ENCODE measurements at places on chromosomes 2 and 18.
A peak's percentile ranks its signal among the peaks of the same experiment; 100 is the strongest.

DNA sequence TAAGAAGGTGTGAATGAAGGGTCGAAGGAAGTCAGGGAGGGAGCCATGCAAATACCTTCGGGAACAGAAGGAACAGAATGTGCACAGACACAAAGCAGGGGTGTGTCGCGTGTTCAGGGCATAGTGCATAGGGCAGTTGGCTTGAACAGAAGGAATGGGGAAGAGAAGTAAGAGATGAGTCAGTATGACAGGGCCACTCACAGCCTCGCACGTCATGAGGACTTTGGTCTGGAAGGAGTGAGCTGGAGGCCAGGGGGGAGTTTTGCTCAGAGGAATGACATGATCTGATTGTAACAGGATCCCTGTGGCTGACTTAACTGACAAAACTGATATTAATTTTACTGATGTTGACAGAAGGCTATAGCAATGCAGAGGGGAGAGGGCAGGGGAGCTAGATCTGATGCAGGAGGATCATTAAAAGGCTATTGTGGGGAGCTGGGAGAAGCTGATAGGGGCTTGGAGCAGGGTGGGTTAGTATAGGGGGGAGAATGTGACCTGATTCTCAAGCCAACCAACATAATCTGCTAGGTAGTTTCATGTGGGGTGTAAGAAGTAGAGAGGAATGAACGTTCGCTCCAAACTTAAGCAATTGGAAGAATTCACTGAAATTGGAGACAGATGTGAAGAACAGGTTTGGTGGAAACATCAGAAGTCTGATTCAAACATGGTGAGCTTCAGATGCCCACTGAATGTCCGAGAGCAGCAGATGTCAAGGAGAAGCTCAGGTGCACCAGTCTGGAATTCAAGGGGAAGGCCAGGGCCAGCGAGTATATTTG is 60.4 kb upstream of the COPS8 start:
- no peak for DNase-seq

GRCh38 chr2:12617853-12618252 is 98.9 kb upstream of the TRIB2 start:
- no peak for DNase-seq

GRCh38 chr18:8741532-8741931 is 36.2 kb downstream of the MTCL1 start:
- no peak for DNase-seq

- no peak for DNase-seq
These were observed 584.0 kb upstream of the CHAC2 start for GRCh38 chr2:53183581-53183980.

DNA sequence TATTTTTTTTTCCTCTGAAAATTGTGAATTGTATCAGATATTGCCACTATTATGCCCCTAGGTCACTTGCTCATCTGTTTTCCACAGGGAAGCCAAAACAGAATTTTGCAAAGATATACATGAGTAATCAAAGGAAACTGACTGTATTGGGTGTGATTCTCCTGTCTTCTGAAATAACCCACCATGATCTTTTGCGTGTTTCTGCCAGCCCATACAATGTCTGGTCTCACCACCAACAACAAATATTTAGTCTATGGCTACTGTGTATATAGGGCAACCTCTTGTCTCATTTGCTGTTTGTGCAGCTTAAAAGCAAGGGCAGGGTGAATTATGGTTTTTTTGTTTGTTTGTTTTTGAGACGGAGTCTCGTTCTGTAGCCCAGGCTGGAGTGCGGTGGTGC is 26.5 kb downstream of the EPAS1 start:
- no peak for DNase-seq

- no peak for DNase-seq
These were observed 58.7 kb downstream of the ASXL2 start for GRCh38 chr2:25819597-25820039.

DNA sequence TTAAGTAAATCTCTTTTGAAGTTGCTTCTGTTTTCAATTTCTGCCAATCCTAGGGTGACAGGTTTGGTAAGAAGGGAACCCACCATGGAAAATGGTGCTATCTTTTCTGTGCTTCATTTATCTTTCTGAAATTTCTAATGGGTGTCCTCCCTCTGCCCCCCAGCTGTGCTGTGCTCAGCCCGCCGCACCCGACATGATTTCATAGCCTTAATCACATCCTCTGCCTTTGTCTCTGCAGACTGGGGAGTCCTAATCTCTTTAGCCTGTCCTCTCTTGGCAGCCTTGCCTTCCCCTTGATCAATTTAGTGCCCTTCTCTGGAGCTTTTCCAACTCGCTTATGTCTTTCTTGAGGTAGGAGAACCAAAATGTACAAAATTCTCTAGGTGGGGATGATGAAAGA is 49.3 kb downstream of the DNMT3A start:
- no peak for DNase-seq

DNA sequence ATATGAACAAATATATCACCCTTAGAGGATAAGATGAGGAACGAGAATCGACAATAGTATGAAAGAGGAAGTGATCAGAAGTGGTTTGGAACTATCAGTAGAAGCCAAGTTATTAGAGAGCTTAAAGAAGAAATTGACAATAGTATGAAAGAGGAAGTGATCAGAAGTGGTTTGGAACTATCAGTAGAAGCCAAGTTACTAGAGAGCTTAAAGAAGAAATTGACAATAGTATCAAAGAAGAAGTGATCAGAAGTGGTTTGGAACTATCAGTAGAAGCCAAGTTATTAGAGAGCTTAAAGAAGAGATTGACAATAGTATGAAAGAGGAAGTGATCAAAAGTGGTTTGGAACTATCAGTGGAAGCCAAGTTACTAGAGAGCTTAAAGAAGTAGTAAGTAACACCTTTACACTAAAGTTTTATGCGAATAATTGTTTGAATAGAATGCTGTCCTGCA is 175.5 kb downstream of the ZNF407 start:
- DNase-seq, result peak; percentile 10

DNA sequence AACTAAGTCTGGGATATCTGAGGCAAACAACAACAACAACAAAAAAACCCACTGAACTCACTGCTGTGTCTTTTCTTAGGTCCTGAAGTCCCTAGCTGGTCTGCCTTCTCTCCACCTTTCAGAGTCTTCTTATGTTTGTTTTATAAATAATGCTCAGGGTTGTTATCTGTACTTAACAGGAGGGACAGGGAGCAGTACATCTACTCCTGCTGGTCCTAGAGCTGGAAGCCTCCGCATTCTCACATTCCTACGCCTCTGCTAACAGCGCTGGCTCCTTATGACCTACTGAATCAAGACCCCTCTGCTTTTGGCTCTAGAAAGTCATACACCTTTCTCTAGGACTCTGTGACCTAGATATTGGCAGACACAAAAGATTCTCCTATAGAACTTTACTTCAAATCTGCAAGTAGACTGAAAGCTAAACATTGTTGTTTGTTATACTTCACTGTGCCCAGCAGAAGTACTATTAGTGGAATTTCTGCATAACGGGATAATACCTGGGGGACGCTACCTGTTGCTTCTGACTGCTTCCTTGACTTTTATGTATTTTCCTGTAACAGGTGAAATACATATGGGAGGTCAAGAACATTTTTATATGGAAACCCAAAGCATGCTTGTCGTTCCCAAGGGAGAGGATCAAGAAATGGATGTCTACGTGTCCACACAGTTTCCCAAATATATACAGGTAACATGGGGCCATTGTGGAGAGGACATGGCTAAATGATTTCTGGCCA is 48.6 kb downstream of the AOX1 start:
- no peak for DNase-seq

GRCh38 chr2:222301796-222302118 is 3.0 kb upstream of the PAX3 start:
- DNase-seq, result no peak

DNA sequence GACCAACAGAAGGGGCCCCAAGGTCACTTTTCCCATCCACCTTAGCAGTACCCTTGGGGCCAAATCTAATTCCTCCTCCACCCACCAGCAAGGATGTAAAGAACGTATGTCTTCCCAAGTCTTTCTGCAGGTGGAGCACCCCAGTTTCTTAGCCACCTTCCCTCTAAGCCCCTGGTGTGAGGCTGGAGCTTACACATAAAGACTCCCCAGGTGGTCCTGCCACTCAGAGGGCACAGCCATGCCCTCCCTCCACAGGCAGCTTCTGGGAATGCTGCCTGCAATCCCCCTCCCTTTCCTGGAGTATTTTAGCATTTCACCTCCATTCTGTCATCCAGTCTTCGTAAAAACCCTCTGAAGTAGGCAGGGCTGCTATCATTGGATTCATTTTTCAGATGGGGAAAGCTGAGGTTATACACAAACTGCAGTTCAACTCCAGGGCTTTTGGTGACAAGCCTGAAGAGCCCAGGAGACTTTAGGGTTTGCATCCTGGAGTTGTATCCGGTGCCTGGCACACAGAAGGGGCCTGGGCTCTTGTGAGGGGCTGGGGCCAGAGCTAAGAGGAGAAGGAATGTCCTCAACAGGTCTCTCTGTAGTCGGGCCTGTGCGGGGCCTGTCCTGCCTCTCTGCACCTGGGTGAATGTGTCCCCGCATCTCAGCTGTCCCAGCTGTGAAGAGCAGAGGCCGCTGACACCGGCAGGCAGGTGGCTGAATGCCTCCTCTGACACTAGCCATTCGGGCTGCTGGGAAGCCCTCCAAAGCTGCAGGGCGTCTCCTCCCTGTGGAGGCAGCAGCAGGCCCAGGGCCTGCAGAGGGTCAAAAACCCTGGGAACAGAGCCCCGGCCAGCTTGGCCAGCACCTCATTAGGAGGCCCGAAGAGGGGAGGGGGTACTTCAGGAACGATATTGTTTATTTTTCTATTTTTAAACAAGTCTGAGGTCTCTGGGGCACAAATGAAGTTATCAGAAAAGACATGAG is 27.6 kb downstream of the CIB4 start:
- no peak for DNase-seq

DNA sequence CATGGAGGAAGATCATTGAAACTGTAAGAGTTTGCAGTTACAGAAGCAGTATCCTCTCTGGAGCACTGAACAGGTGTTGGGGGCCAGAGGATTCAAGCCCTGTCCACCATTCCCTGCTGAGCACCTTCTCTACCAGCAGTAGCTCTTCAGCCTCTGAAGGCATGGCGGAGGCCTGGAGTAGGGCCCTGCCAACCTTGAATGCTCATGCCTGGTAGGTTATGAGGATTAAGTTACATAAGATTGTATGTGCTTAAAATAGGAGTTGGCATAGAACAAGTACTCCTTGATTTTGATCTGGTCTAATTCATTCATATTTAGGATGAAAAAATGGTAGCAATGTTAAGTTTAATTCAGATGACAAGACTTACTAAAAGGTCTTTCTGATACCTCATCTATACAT is 40.2 kb downstream of the FMNL2 start:
- no peak for DNase-seq

DNA sequence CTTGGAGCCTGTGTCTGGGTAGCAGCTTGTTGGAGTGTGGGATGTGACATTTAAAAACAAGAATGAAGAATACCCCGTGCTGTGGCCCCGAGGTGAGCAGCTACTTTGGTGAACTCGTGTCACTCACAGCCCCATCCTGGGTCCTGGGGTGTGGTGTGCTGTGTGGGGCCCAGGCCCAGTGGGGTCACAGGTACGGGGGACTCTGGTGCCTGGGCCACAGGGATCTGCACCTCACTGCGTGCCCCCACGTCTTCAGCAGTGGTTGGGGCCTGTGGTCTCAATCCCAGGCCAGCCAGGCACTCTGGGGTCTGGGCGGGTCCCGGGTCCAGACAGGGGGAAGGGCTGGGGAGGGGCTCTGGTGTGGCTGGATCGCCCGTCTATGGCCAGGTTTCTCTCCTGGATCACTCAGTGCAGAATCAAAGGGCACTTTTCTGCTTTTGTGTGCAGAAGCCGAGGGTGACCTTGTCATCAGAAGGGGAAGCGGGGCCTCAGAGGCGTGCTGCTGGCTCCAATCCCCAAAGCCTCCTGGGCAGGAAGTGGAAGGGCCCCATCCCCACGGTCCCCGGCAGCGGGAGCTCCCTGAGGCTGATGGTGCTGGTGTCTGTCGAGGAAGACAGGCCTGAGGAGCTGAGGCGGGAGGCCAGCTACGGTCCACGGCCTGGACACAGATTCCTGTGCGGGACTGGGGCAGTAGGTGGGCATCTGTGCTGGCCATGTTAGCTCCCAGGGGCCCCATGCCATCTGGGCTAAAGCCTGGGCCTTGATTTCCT is 1.4 kb downstream of the GPR35 start:
- DNase-seq, result no peak

GRCh38 chr18:24271381-24272228 is 126.0 kb downstream of the OSBPL1A start:
- peak; percentile 28 for DNase-seq

GRCh38 chr18:69786427-69786826 is 161.2 kb downstream of the CD226 start:
- no peak for DNase-seq

DNA sequence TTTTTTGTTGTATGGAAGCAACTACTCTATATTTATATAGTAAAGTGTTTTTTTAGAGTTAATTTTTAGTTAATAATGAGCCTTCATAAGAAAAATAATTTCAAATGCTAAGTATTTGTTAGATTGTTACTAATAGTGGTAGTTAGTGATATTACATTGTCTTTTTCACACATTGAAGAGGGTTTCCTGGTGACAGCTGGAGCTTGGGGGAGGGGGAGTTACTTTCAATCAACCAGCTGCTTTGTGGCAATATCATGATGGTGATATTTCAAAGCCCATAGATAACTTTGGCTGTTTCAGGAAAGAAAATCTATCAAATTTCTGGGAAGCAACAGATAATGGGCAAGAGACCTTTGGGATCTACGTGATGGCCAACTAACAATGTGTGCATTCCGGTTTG is 4.1 kb downstream of the RHBDD1 start:
- DNase-seq, result no peak

DNA sequence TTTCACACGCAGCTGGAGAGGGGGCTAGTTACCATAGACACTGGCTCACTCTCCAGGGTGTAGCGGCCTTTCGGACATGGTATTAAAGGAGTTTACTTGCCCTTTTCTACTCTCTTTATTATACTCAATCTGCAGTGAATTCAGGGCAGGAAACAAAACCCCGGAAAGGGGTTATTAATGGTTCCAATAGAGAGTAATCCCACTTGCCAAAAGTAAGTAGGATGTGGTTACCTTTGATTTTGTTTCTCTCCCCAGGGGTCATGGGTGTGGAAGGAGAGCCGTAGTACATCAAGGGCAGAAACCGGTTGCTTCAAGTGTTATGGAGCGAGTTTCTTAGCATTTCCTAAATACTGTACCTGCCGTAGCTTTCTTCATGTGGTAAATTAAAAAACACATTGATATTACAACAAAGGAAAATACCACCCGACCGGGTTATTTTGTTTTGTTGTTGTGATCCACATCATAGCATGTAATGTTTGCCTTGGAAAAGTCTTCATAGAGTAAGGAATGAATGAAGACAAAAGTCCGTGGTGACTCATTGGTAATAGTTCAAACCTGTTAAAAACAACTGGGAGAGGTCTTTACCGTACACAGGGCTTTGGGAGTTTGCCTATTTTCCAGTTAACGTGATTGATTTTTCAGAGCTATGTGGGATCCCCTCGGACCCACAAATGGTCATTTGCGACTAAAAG is 71.5 kb downstream of the SLC4A3 start:
- DNase-seq, result no peak

DNA sequence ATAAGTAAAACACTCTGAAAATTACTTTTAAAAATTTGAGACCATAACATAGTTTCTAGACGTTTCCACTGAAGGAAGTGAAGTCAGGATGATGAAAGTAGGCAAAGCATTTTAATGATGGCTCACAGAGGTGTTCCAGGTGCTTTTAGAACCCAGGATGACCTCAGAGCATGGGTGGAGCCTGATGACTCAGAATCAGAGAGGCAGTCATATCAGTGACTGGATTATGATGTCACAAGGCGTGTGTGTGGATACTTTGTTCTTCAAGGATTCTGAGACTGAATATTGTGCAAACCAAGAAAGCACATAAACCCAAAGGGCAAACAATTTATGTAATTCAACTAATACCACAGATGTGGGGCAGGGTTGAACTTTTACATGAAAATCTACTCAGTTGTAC is 208.0 kb upstream of the FBXO11 start:
- DNase-seq, result peak; percentile 35
